Heart left ventricle (tissue), 16 donors: ENCODE measurements at places on chromosomes 1 and 21.

DNA sequence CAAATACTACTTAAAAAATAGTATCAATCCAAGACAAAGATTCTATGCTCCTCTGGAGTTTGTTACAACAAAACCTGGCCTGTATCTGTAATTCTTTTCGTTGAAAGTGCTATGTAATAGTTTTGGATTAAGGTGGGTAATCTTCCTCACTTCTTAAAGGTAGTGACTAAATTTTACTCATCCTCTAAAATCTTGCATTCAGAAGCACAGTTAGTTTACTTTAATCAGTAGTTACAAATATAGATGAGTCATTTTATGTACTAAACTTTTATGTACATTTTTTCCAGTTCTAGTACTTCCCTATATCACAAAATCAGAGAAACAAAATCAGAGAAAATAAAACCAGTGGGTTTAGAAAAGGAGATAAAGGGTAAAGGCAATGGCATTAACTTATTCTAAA lies 51.3 kb downstream of the ZNHIT6 start:
- H3K36me3 ChIP-seq: peaks cover 5% of the 10 kb centered on the region
- no peak for DNase-seq
- no peak overlapping the region for H3K4me3 ChIP-seq
- H3K27me3 ChIP-seq: no peaks in the 10 kb centered on the region
- H3K4me1 ChIP-seq: no peaks in the 10 kb centered on the region
- H3K27ac ChIP-seq: no peak overlapping the region

- no peaks in the 10 kb centered on the region for H3K27me3 ChIP-seq
- no peaks in the 10 kb centered on the region for H3K4me1 ChIP-seq
- H3K4me3 ChIP-seq: no peak overlapping the region
- DNase-seq: no peak
Observed at GRCh38 chr1:233672732-233673131, 58.8 kb downstream of the KCNK1 start.

DNA sequence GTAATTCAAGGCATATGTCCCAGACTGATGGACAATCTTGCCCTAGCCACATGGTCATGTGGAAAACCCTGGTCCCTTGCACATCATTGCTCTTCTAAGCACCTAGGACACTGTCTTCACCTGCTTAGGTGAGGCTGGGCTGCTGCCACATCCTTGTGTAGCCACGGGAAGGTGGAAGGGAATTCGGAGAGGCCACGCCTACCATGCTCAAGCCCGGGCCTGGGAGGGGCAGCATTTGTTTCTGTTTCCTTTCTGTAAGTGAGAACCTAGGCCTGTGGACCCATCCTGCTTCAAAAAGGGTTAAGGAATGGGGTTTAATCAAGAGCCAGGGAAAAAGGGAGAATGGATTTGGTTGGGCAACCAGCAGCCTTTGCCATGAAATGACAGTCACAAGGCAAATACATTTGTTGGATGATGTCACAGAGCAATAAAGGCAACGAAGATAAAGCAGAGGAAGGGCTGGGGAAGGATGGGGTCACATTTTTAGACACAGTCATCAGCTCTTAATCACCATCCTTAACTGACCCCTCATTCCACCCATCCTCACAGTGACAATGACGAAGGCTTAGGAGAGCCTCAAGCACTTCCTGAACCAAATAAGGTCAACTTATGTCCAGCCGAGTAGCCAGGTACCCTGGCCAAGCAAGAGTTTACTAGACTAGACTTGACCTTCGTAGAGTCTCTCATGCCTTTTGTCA lies 10.1 kb upstream of the LRRC38 start:
- DNase-seq: no peak
- no peak overlapping the region for H3K27ac ChIP-seq
- no peaks in the 10 kb centered on the region for H3K36me3 ChIP-seq
- no peaks in the 10 kb centered on the region for H3K27me3 ChIP-seq

- H3K27ac ChIP-seq: no peak overlapping the region
- H3K4me3 ChIP-seq: no peak overlapping the region
- H3K36me3 ChIP-seq: no peaks in the 10 kb centered on the region
- peak; percentile 4 for DNase-seq
Observed at GRCh38 chr1:53622531-53622930, 116.4 kb downstream of the GLIS1 start.

- no peaks in the 10 kb centered on the region for H3K36me3 ChIP-seq
- no peak for DNase-seq
- no peak overlapping the region for H3K27ac ChIP-seq
- H3K4me1 ChIP-seq: no peaks in the 10 kb centered on the region
- no peaks in the 10 kb centered on the region for H3K27me3 ChIP-seq
Observed at GRCh38 chr1:78622548-78622947, 2.3 kb downstream of the IFI44L start.

GRCh38 chr1:1027791-1028190 lies 7.9 kb downstream of the AGRN start:
- no peak overlapping the region for H3K27ac ChIP-seq
- no peaks in the 10 kb centered on the region for H3K36me3 ChIP-seq
- H3K4me3 ChIP-seq: no peak overlapping the region

GRCh38 chr1:243513726-243514491 lies 258.1 kb downstream of the SDCCAG8 start:
- no peak for DNase-seq
- no peak overlapping the region for H3K4me3 ChIP-seq
- no peaks in the 10 kb centered on the region for H3K36me3 ChIP-seq
- H3K4me1 ChIP-seq: no peaks in the 10 kb centered on the region
- no peaks in the 10 kb centered on the region for H3K27me3 ChIP-seq

DNA sequence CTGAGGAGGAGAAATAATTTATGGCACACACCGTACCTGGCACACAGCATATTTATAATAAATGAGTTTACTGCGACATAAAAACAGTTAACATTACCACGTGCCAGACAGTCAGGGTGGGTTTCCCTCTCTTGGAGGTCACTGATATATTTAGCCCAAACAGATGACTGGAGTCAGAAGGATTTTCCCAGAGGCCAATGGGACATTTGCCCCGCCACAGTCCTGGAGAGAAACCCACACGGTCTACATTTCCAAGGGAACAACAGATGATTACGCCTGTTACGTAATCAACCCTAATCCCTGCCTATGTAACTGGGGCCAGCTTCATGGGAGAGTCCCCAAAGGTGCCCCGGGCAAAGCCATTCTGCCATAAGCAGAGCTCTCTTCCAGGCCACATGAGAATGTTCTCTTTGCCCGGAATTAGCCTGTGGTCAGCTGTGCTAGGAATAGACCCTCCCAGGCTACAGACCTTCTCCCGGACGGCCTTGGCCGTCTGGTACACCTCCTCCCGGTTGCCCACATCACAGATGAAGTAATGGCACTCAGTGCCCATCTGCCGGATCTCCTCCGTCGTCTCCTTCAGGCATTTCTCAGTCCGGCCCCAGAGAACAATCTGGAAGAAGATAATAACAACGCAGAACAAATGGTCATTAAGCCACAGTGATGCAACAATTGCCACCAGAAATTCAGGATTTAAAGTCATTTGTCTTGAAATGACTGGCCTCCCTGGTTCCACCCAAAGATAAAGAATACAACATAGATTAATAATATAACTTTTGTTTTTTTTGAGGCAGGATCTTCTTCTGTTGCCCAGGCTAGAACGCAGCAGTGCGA lies 37.7 kb downstream of the DHRS3 start:
- H3K27me3 ChIP-seq: no peaks in the 10 kb centered on the region
- H3K27ac ChIP-seq: no peak overlapping the region
- no peak for DNase-seq
- H3K4me3 ChIP-seq: no peak overlapping the region

- H3K27me3 ChIP-seq: no peaks in the 10 kb centered on the region
- no peak overlapping the region for H3K4me3 ChIP-seq
Observed at GRCh38 chr1:154913273-154913672, 23.2 kb downstream of the PMVK start.

DNA sequence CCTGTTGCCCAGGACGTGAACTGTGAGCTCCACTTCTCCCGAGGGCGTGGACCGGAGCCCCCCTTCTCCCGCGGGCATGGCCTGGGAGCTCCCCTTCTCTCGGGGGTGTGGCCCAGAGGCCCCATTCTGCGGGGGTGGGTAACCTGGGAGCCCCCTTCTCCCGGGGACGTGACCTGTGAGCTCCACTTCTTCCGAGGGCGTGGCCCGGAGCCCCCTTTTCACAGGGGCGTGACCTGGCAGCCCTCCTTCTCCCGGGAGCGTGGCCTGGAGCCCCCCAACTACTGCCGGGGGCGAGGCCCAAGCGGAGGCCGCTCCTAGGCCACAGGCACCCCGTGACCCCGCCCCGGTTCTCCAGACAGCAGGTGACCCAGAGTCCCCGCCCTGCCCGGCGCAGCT lies 320 bp downstream of the C1orf174 start:
- peak overlapping the region; percentile 62 for H3K4me3 ChIP-seq
- DNase-seq: no peak
- peak overlapping the region; percentile 99 for H3K27ac ChIP-seq

DNA sequence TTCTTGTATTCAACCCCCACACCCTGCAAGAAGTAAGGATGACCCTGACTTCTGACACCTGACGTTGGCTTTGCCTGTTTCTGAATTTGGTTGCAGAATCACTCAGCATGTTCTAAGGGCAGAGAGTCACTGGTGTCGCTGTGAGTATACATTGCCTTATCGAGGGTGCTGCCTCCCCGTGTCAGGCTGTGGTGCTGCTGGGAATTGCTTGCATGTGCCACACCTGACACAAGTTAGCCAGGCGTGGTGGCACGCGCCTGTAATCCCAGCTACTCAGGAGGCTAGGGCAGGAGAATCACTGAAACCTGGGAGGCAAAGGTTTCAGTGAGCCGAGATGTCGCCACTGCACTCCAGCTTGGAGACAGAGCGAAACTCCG lies 45.9 kb downstream of the WDR4 start:
- no peak for DNase-seq
- H3K27ac ChIP-seq: no peak overlapping the region
- no peaks in the 10 kb centered on the region for H3K4me1 ChIP-seq
- no peaks in the 10 kb centered on the region for H3K36me3 ChIP-seq

- H3K4me3 ChIP-seq: no peak overlapping the region
- no peaks in the 10 kb centered on the region for H3K36me3 ChIP-seq
- no peak for DNase-seq
- H3K27ac ChIP-seq: no peak overlapping the region
- no peaks in the 10 kb centered on the region for H3K27me3 ChIP-seq
- no peaks in the 10 kb centered on the region for H3K4me1 ChIP-seq
Observed at GRCh38 chr1:77399250-77400086, 117.6 kb downstream of the AK5 start.

- no peaks in the 10 kb centered on the region for H3K4me1 ChIP-seq
- H3K27me3 ChIP-seq: no peaks in the 10 kb centered on the region
- no peak overlapping the region for H3K27ac ChIP-seq
- no peak overlapping the region for H3K4me3 ChIP-seq
- no peaks in the 10 kb centered on the region for H3K36me3 ChIP-seq
Observed at GRCh38 chr1:60664086-60664625, 418.2 kb upstream of the NFIA start.

DNA sequence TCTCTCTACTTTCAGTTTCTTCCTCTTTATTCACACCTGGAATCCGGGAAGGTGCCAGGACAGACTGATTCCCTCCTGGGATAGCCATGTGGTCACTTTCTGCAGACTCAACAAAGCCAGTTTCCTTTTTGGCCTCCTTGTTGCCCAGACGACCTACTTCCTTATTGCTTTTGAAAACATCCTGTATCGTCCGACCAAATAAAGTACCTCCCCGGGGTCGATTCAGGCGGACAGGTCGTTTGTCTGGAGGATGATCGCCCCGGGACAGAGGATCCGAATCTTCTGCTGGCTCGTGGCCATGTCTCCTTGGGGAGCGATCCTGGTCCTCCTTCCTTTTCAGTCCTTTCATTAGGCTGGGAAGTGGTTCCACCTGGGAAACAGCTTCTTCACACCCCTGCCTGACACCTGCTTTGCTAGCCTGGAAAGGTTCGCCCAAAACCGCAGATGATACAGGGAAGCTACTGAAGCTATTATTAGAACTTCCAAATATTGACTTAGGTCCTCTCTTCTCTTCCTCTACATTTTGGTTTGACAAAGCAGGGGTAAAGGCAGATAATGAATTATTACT lies 1.2 kb downstream of the MCM3AP start:
- peak overlapping the region; percentile 18 for H3K4me3 ChIP-seq
- no peak overlapping the region for H3K27ac ChIP-seq
- H3K4me1 ChIP-seq: peaks cover 61% of the 10 kb centered on the region
- no peak for DNase-seq

DNA sequence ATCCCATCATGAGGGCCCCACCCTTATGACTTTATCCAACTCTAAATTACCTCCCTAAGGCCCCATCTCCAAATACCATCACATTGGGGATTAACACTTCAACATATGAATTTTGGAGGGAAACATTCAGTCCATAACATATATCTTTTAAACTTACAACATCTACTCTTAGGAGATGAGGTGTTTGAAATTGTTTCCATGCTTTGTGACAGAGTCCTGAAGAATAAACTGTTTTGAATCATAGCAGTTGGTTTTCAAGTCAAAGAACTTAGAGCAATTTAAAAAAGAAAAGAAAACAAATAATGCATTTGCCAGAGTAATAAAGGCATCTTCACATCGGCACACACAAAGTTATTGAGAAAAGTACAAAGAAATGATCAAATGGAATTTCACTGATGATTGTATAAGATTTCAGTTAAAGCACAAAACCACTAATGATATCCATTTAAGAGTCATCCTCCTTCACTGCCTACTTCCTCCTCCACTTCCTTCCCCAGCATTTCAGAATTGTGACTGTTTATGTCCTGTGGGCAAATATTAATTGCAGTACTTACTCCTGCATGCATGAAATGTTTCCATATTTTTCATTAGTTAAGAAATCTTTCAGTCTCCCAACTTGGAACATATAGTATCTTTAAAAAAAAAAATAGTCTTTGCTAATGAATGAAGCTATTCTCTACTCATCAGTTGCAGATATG lies 202.0 kb downstream of the LRRC40 start:
- no peaks in the 10 kb centered on the region for H3K27me3 ChIP-seq
- H3K27ac ChIP-seq: no peak overlapping the region
- H3K36me3 ChIP-seq: no peaks in the 10 kb centered on the region
- H3K4me1 ChIP-seq: no peaks in the 10 kb centered on the region
- no peak for DNase-seq

- H3K27ac ChIP-seq: peak overlapping the region; percentile 58
- DNase-seq: peak; percentile 78
Observed at GRCh38 chr1:109535971-109536491, 3.6 kb upstream of the GPR61 start.

- H3K27ac ChIP-seq: no peak overlapping the region
- no peaks in the 10 kb centered on the region for H3K27me3 ChIP-seq
- DNase-seq: no peak
- no peaks in the 10 kb centered on the region for H3K36me3 ChIP-seq
- no peak overlapping the region for H3K4me3 ChIP-seq
- no peaks in the 10 kb centered on the region for H3K4me1 ChIP-seq
Observed at GRCh38 chr1:231761252-231761651, 134.7 kb downstream of the DISC1 start.

- no peaks in the 10 kb centered on the region for H3K36me3 ChIP-seq
- peaks cover 3% of the 10 kb centered on the region for H3K4me1 ChIP-seq
- H3K27me3 ChIP-seq: no peaks in the 10 kb centered on the region
- no peak overlapping the region for H3K4me3 ChIP-seq
- peak overlapping the region; percentile 84 for H3K27ac ChIP-seq
Observed at GRCh38 chr1:212752934-212753497, 38.6 kb downstream of the NSL1 start.

- H3K36me3 ChIP-seq: no peaks in the 10 kb centered on the region
- no peaks in the 10 kb centered on the region for H3K27me3 ChIP-seq
- H3K4me3 ChIP-seq: no peak overlapping the region
Observed at GRCh38 chr1:49526672-49527071, 497.1 kb downstream of the AGBL4 start.

GRCh38 chr1:171188388-171189266 lies 3.5 kb downstream of the FMO2 start:
- peaks cover 16% of the 10 kb centered on the region for H3K36me3 ChIP-seq
- no peaks in the 10 kb centered on the region for H3K4me1 ChIP-seq

GRCh38 chr1:25516686-25517085 lies 26.7 kb upstream of the LDLRAP1 start:
- H3K4me3 ChIP-seq: no peak overlapping the region
- no peak for DNase-seq
- no peak overlapping the region for H3K27ac ChIP-seq
